ENCODE measurements at places on chromosomes 16 and 17. TPM values are rescaled to one million over a fixed set of nuclear protein-coding genes. Genes with fewer than 3 reads are reported as not detected.

- no peak for DNase-seq
Measured at GRCh38 chr17:62618647-62619416, 8.6 kb upstream of the MRC2 start.

EEF2K gene
- 5.0 TPM for polyA plus RNA-seq

DNA sequence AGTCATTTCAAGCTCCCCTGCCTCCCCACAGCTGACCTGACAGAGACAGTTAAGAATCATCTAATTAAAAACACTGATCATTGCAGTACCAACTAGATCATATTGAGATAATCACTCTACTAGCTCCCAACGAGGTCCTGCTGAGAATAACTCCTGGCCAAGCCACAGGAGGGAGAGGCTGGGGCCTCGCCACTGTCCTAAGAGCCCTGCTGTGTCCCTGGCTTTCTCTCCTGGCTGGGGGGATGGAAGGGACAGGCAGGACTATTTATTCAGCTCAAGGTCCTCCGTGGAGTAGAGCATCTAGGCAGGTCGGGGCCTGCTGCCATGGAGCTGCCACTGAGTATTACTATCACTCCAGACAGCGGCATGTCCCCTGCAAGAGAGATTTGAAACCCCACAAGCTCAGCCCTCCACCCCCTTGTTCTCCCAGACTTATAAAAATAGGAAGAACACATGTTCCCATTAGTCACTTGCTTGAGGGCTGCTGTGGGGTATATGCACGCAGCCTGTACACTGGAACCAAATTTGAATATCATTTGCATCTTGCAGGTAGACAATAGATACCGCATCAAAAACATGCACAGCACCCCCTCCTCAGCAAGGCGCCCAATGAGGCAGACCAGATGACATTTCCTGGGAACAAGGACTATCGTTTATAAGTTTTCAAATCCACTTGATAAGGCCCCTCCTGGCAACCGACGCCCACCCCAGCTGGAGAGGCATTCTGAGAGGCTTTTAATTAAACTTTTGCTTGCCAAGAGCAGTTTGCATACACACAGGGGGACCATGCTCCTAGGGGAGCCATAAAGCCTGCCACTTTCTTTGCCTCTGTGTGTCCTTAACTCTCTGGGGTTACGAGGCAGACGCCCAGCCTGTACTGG, 385.2 kb upstream of the ZFHX3 start:
- DNase-seq = no peak

DNA sequence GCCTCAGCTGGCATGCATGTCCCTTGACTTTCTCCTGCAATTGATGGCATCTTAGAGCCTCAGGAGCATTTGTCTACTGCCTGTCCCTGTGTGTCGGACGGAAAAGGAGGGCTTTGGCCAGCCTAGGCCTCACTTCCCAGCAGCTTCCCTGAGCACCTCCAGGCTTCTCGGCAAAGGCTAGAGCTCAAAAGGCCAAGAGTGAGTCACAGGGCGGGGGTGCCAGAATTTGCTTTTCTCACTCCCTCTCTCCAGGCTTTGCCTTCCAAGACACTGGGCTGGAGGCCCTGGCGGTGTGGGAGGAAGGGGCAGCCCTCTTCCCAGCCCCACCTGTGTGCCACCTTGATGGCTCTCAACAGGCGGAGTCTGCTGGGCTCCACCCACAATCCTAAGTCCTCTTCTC, 107.3 kb upstream of the MAF start:
- no peak for DNase-seq

DNA sequence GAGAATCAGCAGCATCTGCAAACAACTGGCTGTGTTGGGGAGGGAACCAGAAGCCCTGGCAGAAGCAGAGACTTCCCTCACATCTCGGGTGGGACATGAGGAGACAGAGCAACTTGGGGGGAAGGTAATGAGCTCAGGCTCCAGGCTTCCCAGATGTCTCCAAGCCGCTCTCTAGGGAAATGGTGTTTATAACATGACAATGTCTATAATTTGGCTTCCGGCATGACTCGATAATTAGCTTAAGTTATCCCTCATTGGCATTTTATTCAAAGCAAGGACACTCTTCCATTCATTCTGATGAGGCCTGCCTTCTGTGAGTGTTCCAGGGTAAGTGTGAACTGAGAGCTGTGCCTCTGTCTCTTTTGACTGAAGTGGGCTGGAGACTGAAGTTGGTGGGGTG, 14.7 kb upstream of the MLLT6 start:
- no peak for DNase-seq

IRX3 gene
- polyA plus RNA-seq = 4.1 TPM

- peak; percentile 59 for DNase-seq
Measured at GRCh38 chr17:78375401-78376151, 2.9 kb upstream of the PGS1 start.

TUBG1 gene
- 140 TPM for polyA plus RNA-seq

RCVRN gene
- polyA plus RNA-seq = not detected

- peak; percentile 82 for DNase-seq
Measured at GRCh38 chr17:57946798-57947358, 8.3 kb downstream of the CUEDC1 start.

MSLN gene
- polyA plus RNA-seq = 27.7 TPM

DNA sequence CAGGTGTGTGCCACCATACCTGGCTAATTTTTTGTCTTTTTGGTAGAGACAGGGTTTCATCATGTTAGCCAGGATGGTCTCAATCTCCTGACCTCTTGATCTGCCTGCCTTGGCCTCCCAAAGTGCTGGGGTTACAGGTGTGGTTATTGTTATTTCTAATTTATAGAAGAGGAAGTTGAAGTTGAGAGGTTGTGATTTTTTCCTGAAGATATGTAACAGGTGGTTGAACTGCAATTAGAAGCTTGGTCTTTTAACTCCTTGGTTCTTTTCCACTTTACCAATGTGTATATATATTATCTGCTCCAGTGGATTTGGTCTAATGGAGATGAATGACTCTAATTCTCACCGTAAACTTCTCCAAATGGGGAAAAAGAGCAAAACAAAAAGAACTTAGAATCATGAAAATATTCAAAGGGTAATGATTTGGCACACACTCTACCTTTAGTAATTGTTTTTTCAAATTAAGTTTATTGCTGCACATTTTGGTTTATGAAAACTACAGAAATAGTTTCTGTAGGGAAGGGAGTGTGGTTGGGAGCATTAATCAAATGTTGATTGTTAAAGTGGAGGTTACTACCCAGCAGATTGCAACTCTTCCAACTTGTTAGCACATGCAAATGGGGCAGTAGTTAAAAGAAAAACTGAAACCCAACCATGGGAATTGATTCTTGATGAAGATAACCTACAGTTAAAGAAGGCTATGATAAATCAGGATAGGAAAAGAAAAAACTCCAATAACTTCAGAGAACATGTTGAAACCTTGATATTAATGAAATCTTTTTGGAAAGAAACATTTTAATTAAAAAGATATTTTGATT, 1.8 kb upstream of the KRT10 start:
- no peak for DNase-seq

DNA sequence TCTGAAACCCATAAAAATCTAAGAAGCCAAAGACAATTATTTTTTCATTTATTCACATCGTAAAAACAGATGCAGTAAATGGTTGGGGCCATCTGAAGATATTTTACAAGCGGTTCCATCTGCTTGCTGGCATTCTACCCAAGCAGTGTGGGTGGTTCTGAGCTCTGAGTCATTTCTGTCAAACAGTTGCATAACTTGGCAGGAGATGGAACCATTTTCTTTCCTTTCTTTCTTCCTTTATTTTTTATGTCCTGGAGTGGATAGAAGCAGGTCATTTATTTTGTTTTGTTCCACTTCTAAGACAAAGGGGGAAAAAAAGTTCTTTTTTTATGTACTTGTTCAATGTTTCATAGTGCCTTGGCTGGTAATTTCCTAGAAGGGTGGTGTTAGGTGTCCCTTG, 1151.9 kb upstream of the GOT2 start:
- no peak for DNase-seq

GRCh38 chr17:4555873-4556759, 932 bp upstream of the MYBBP1A start:
- DNase-seq = no peak

- no peak for DNase-seq
Measured at GRCh38 chr17:72658675-72659074, 433.8 kb downstream of the SLC39A11 start.

DNA sequence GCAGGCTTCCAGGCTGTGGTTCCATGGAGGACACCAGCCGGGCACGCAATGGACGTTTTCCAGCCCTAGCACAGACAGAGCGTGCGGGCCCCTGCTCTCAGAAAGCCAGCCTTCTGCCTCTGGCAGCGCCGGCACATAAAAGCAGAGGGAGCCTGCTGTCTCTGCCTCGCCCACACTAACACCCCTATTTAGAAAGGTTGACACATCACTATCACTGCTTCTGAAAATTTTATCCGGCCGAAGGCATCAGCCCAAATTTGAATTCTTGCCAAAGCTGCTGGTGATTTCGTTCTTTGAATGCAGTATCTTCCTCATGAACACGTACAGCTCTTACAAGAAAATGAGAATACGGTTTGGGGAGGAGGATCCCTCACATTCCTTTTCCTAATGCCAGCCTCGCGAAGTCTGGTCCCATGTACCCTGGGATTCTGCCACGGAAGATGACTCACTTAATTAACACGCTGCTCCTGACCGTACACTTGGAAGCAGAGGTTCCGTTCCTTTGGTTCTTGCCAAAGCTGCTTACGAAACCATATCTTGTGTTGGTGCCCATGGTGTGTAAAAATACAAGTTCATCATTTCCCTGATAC, 1.3 kb upstream of the RAB11FIP3 start:
- DNase-seq = peak; percentile 92

DNA sequence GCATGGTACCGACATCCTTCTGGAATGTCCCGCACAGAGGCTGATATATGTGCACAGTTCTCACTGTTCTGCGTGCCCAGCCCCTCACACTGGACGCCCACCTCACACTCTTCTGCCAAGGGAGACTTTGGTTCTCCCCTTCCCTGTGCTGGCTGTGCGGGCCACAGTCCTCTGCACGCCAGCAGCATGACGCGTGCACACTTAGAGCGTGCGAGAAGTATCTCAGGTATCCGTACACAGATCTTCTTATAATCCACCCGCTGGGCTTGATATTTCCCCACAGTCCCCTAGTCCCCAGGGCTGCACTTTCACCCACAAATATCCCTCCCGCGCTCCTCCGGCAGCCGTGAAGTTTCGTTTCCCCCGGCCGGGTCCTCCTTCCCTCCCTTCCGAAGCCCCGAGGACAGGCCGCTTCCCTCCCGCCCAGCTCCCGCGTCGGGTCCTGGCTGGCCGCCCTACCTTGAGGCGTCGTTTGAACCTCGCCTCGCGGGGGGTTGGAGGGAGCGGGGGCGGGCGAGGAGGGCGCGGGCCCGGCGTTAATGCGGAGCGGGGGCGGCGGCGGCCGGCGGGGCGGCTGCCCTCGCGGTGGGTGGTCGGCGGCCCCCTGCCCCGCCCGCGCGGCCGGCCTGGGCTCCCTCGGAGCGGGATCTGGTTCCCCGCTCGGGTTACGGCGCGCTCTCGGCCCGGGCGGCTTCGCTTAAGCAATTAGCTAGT, 5.0 kb upstream of the FOXF1 start:
- DNase-seq = no peak

DNA sequence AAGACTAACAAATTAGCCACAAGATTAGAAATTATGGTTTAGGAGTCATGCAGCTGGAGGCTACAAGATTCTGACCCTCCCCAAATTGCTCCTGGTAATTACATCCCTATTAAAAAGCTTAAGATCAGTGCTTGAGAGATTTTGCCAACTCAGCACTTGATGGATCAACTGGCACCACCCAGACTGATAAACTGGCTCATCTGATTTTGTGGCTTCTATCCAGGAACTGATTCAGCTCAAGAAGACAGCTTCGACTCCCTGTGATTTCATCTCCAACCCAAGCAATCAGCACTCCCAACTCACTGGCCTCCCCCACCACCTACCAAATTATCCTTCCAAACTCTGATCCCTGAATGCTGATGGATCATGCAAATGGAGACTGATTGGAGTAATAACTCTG, 94.8 kb downstream of the TNFRSF13B start:
- DNase-seq = no peak

- DNase-seq = no peak
Measured at GRCh38 chr16:4077174-4077649, 39.0 kb downstream of the ADCY9 start.

DNA sequence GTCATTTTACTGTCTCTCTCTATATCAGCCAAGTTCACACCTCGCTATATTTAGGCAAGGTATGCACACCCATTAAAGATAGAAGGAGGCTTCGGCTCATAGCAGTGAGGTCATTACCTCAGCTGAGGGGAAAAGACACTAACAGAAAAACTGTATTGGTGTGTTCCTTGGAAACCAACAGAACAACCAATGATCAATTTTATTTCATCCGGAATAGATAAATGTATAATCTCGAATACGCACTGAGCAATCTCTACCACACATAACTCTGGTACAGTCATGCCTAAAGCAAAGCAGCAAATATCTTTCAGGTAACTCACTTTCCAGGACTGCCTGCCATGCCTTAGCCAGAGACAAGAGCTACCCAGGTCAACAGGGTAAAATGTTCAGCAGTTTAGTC, 109.9 kb upstream of the CORO6 start:
- DNase-seq = peak; percentile 40

- no peak for DNase-seq
Measured at GRCh38 chr17:29595943-29596774, 3.2 kb downstream of the ANKRD13B start.

USP43 gene
- 3.4 TPM for polyA plus RNA-seq

DNA sequence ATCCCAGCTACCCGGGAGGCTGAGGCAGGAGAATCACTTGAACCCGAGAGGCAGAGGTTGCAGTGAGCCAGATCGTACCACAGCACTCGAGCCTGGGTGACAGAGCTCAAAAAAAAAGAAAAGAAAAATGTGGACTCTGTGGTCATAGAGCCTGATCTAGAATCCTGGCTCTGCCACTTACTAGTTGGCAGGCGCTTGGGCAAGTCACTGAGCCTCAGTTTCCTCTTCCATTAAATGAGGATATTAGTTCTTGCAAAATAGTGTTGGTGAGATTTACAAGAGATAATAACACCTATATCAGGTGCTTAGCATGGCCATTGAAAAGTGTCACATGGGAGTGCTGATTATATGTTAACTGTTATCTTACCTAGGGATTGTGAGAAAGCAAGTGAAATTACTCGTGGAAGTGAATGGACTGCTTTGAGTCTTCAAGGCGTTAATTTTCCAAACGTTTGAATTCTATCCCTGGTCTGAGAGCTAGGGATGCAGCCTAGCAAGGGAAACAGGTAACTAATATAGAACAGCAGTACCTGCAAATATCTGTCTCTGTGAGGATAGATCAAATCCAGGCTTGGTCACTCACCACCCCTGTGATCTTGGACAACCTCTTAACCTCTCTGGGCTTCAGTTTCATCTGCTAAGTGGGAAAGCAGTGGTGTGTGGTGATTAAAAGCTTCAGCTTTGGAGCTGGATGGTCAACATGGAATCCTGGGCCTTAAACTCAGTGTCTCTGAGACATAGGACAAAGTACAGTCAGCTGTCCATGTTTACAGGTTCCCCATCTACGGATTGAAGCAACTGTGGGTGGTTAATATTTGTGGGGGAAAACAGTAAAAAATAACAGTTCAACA, 953 bp upstream of the NSMCE1 start:
- DNase-seq = no peak

GRCh38 chr17:5596421-5596820, 12.1 kb upstream of the NLRP1 start:
- no peak for DNase-seq

GFAP gene
- 0.13 TPM for polyA plus RNA-seq

NUBP1 gene
- polyA plus RNA-seq = 29.9 TPM

GRCh38 chr17:67679225-67679624, 38.5 kb upstream of the NOL11 start:
- DNase-seq = no peak

KRTAP2-1 gene
- not detected for polyA plus RNA-seq

GRCh38 chr16:3158026-3158509, 23.2 kb downstream of the ZNF213 start:
- peak; percentile 42 for DNase-seq
